ENCODE measurements at places on chromosomes 4 and X.

- no peak for DNase-seq
These were observed 223.7 kb downstream of the COL25A1 start for GRCh38 chr4:109078724-109079123.

DNA sequence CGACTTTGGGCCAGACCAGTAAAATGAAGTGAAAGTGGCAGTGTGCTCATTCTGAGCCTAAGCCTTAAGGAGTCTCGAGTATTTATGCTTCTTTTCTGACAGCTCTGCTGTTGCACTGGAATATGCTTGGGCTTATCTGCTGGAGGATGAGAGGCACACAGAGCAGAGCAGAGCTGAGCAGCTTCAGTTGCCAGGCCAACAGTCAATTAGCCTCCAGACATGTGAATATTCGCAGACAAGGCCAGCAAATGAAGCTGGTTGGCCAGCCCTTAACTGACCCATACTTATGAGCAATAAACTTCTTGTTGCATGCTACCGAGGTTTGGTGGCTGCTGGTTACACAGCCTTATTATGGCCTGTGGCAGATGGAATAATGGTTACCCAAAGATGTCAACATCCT is 203.0 kb upstream of the GEMIN8 start:
- DNase-seq = no peak

GRCh38 chrX:120367402-120368109 is 5.7 kb downstream of the ATP1B4 start:
- no peak for DNase-seq

- DNase-seq = peak; percentile 45
These were observed 566 bp downstream of the ATP11C start for GRCh38 chrX:139932073-139932900.

- no peak for DNase-seq
These were observed 24.5 kb upstream of the ZNF185 start for GRCh38 chrX:152873361-152873760.

DNA sequence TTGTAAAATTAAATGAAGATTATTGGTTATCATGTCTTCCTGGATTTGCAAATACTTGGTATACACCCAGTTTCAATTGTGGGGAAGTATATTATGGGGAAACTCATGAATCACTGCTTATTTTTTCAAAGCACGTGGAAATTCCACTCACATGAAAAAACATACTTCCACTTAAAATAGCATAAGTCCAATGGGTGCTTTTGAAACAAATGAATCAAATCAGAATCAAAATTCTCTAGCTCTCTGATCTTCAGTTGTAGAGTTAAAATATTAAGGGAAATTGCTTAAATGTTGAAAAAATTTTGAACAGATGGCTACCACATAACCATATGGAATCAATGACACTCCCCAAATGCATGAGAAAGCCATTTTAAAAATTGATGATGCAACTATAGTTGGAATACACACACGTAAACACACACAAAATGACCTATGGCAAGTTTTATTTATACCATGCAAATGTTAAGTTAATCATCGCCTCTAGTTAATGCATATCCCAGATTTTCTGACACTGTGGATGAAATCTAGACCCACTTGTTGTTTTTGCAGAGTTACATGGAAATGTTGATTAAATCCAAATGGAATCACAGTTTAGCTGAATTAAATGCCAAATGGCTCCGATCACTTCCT is 93.2 kb downstream of the ARSF start:
- no peak for DNase-seq

DNA sequence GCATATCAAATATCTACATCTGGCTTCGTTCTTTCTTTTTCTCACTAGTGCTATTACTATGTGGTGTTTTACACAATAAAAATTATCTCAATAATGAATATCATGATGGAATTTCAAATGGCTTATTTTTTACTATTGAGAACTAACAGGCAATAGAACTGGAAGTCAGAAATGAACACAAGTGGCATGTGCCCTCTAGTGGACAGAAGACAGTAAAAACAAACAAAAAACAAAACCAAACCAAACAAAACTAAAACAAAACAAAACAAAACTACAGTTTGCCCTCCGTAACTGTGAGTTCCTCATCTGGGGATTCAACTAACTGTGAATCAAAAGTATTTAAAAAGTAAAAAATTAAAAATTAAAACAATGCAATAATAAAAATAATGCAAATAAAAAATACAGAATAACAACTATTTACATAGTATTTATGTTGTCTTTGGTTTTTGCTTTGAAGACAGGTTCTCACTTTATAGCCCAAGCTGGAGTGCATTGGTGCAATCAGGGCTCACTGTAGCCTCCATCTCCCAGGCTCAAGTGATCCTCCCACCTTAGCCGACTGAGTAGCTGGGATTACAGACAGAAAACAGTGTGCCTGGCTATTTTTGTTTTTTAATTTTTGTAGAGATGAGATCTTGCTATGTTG is 195.6 kb upstream of the TACR3 start:
- DNase-seq = no peak

DNA sequence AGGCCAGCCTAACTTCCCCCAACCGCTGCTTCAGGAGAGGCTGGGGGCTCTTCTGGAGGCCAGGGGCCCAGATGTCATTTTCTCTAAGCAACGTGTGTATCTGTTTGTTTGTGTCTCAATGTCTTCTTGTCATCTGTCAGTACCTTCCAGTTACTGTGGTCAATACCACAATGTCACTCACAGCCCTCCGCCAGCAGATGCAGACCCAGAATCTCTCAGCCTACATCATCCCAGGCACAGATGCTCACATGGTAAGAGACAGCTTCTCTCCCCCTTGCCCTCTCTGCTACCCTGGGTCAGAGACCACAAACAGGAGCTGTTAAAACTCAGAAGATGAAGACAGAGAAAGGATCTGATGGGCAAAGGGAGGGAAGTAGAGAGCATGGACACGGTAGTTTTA is 5.0 kb downstream of the XPNPEP2 start:
- DNase-seq = no peak

DNA sequence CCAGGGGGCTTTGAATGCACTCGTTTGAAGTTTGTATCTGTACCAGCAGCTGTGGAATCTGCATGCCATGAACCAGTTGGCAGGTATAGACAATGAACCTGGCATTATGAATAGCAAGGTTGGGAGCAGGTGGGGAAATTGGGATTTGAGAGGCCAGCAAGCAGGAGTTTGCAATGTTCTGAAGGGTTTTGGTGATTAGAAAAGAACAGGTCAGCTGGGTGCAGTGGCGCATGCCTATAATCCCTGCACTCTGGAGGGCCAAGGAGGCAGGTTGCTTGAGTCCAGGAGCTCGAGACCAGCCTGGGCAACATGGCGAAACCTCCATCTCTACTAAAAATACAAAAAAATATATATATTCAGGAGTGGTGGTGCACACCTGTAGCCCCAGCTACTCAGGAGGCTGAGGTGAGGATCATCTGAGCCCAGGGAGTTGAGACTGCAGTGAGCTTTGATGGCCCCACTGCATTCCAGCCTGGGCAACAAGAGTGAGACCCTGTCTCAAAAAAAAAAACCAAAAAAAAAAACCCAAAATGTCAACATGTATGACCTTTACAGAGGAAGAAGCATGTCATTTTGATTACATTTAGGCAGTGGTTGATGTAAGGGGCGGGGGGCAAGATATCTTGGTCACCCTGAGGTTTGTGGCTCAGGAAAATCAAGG is 63.9 kb downstream of the TSC22D3 start:
- DNase-seq = no peak

DNA sequence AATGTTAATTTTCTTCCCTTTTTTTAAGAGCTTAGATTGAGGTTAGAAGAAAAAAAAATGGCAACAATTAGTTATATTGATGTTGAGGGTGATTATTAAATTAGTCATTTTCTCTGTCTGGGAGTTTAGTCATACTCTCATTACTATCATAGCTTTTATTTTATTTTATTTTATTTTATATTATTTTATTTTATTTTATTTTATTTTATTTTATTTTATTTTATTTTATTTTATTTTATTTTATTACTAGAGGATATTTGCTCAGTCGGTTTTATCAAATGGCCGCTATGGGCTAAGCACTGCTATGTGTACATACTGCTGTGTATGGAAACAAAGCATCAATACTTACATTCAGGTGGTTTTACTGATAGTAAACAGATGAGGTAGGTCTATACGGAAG is 239.5 kb downstream of the RAPGEF2 start:
- no peak for DNase-seq

- DNase-seq = no peak
These were observed 648.8 kb downstream of the IQCM start for GRCh38 chr4:149166876-149167275.

- DNase-seq = no peak
These were observed 217.9 kb upstream of the NOCT start for GRCh38 chr4:138797646-138798045.

DNA sequence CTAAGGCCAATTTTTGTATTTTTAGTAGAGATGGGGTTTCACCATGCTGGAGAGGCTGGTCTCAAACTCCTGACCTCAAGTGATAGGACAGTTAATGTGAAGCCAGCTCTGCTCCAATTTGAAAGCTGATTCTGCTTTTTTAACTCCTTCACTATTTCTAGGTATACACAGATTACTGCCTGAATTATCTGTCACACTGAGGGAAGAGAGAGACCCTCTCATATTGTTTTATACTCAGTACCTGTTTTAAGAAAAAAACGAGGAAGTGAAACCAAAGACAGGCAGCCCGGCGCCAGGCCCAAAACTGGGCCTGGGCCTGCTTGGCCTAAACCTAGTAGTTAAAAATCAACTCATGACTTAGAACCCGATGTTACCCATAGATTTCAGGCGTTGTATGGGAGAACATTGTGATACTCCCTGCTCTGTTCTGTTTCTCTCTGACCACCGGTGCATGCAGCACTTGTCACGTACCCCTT is 1601.5 kb upstream of the PCDH10 start:
- DNase-seq = no peak

DNA sequence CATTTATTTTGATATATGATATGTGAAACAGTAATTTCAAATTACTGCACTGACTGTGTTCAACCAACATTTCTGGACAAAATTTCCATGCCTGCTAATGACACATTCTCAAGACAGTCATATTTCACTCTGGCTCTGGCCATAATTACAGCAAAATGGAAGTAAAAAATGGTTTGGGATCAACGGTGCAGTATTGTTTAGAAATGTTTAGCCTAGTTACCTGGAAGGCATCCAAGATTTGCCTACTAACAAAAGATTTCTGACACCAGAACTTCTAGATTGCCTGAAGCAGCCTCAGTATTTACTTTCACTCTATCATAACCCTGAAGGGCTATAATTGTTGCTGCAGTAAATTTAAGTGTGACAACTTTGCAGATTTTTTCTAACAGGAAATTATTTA is 416.3 kb downstream of the PCDH10 start:
- DNase-seq = no peak

DNA sequence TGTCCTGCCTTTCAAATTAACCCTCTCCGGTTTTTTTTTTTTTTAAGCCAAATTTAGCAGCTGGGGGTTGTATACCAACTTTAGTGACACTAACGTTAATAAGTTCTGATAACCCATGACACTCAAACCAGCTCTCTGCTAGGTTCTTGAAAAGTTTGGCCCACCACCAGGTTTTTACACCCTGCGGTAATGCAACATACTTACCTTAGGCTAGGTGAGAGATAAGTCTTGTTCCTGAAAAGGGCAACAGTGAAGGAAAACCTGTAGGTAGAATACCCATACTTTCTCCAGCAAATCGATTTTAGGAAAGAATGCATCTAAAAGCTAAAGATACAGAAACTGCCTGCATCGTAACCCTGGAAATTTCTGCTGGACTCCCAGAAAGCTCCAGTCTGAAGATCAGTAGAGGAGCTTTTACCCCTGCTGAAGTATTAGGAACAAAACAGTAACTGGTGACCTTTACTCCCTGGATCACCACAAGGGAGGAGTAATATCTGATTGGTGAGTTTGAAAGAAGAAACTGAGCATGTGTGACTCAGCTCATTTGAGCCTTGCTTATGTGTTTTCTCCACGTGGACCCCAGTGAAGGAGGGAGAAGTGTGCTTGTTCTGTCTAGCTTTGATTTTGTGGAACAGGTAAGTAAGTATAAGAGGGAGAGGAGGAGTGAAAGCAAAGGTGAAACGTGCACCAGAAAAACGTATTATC is 34.4 kb upstream of the COX18 start:
- DNase-seq = no peak

- DNase-seq = no peak
These were observed 759.1 kb upstream of the POU3F4 start for GRCh38 chrX:82748906-82749505.

GRCh38 chrX:28321286-28321685 is 266.0 kb upstream of the IL1RAPL1 start:
- no peak for DNase-seq

DNA sequence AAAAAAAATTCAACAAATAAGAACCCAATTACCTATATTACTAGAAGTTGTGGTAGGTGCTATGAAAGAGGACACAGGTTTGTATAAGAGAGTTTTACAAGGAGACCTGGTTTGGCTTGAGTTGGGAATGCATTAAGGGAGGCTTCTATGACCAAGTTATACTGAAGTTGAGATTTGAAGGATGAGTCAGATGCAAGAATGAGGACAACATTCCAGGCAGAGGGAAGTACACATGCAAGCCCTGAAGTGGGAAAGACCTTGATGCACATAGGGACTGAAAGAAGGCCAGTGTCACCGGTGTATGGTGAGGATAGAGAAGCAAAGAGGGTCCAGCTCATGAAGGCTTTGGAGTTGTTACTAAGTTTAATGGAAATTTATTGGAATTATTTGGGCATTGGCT is 52.2 kb downstream of the ANK2 start:
- no peak for DNase-seq

Data from stimulated activated naive CD4-positive, alpha-beta T cell treated with Interleukin-2 at 50 U/mL for 16 hours (primary cell).